ENCODE measurements at places on chromosomes 3 and 15.

GRCh38 chr15:88238618-88239430 is 17.7 kb downstream of the NTRK3 start:
- DNase-seq = no peak

DNA sequence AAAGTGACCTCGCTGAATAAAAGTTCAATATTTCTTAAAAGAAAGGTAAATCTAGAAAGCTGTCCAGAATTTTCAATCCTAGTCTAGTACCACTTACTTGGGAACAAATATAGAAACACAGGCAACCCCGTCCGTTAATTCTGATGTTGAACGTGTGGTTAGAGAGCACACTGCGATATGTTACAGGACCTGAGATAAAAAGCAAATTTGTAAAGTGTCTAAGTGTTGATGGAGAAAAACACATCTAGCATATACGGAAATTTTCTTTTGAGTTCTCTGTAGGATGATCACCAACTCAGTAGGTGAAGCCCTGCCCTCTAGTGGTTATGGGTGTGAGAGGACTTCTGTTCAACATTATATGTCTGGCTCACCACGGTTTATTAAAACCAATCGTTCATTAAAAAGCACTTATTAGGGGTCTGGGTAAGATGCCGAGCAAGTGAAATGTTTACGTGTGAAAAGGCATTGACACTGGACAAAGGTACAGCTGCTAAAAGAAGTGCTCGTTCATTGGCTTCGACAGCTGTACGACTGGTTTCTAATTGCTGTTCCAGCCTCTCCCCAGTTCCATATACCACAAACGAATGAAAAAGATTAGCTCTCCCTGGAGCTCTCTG is 1.0 kb upstream of the ATP2C1 start:
- DNase-seq = peak; percentile 84

DNA sequence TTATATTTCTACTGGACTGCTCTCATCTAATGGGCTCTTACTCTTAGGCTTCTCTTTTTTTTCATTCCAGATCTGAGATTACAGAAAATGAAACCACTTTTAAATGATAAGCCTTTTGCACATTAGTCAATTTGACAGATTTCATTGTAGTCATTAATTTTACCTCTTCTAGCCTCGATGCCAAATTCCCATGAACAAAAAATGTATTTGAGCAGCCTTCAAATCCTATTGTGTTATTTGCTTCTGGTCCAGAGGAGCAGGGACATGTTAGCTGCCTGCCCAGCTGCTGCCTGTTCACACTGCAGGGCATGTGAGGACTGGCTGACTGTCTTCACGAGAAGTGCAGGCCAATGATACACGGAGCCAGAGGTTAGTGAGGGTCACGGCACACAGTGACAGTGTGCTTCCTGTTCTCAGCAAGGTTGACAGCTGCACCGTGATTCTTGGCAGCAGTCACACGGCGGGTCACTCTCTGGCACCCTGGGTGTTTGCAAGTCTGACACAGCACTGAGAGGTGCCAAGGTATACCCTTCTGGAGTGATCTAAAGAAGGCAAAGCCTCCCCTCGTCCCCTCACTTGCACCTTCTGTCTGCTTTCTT is 40.8 kb downstream of the KAT2B start:
- no peak for DNase-seq

- DNase-seq = no peak
Observed at GRCh38 chr3:100954990-100955389, 38.2 kb downstream of the ABI3BP start.

GRCh38 chr15:69806287-69806915 is 291.3 kb downstream of the TLE3 start:
- peak; percentile 31 for DNase-seq

- DNase-seq = peak; percentile 75
Observed at GRCh38 chr3:127547761-127548605, 42.5 kb downstream of the TPRA1 start.

- no peak for DNase-seq
Observed at GRCh38 chr3:51374456-51374855, 10.6 kb upstream of the MANF start.

DNA sequence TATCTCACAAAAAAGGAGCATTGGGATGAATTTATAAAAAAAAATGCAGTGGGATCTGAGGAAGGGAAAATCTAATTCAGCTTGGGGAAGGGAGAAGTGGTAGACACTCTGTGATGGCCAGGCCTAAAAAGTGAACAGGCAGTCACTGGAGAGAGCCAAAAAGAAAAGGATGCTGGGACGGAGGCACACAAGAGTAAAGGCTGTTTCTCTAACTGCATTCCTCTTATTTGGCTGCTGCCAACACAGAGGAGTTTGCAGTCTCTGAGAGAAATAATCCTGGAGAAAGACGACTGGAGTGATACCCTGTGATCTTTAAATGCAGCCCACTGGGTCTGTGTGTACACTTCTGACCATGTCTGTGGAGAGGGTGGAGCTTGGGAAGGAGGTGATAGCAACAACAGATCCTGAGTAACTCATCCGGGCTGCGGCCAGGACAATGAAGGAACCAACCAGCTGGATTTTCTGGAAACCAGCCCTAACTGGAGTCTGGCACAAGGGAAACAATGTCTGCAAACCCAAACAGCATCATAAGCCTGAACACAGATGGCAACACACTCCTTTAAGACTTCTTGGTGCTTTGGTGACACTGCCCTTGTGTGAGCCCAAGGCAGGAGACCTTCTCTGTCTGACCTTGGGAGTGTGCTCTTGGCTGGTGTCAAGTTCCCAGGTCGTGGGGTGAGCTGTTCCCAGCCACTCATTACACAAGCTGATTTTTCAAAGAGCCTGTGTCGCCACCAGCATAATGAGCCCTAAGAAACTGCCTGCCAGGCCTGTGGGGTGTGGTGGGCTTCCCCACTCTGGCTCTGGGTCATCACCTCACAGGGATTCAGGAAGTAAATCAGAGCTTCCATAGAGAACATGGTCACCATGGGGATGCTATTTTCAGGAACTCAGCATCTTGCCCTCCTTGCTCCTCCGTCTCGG is 8.0 kb downstream of the FYCO1 start:
- DNase-seq = no peak

- peak; percentile 29 for DNase-seq
Observed at GRCh38 chr15:62165104-62165792, at the start of gene C2CD4B. Gene C2CD4B, minus strand, starts transcription at chr15:62165285. Its CDS starts 301 bp downstream, at chr15:62164984.

- no peak for DNase-seq
Observed at GRCh38 chr15:47364230-47365141, 352.8 kb upstream of the SEMA6D start.

GRCh38 chr3:137165117-137165806 is 207.5 kb downstream of the IL20RB start:
- DNase-seq = no peak

GRCh38 chr3:64648927-64649906 is 38.6 kb downstream of the ADAMTS9 start:
- DNase-seq = no peak

DNA sequence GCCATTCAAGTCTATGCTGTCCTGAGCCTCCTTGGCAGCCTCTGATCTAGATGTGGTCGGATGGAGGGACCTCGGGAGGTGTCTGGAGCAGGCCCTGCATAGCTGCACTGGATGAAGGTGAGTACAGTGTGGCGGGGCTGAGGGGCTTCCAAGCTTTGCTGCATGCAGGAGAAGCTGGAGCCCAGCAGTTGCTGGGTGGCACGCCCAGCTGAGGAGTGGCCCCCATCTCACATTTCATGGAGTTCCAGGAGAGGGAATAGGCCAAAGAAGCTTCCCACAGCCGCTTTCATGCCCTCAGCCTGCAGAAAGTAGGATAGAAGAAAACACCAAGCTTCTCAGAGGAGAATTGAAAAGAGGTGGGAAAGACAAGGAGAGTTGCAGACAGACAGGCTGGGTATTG is 48.3 kb upstream of the PRR20G start:
- DNase-seq = no peak

GRCh38 chr3:134277066-134277660 is 26.5 kb upstream of the RYK start:
- no peak for DNase-seq

DNA sequence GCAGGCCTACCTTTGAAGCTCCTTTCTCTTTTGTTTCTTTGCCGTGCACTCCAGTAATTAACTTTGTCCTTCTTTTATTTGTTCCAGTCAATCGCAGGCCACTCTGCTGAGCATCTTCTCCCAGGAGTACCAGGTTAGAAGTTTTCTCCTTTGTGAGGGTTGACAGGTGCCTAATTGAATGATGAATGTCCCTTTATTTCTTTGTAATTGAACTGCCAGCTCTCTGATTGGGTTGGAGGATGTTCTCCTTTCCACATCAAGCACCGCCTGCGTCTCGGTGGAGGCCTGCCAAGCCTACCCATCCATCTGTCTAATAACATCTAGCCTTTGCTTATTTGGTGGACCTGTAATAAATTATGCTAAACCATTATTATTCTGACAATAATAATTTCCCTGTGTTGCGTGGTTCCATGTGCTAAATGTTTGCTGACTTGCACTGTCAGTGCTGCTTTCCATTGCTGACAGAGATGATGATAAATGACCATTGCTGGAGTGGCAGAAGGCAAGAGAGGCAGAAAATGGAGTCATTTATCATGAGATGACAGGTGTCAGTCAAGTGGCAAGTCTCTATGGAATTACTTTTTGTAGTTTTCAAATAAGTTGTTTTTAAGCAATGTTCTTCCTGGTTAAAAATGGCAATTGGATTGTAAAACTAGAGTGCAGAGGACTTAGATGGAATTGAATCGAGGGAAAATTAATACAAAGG is 64.9 kb downstream of the CDIN1 start:
- DNase-seq = peak; percentile 34

DNA sequence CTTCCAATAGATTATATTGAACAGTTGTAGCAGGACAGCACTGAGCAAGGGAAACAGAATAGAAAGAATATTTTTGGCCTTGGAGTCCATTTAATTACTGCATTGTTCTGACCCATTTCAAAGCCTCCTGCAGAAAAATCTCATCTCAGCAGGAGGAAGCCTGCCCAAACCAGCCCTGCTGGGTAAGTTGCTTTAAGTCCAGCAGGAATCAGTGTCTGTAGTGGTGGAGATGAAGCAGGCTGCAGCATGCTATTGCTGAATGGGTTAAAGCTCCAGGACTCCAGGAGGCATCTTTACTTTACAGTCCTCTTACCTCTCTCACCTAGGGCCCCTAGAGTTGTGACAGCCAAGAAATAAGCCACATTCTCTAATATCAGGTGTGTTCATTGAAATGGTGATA is 380.3 kb upstream of the THBS1 start:
- no peak for DNase-seq

GRCh38 chr3:140147965-140148490 is 213.0 kb downstream of the CLSTN2 start:
- DNase-seq = no peak

GRCh38 chr3:146142757-146143156 is 18.2 kb downstream of the PLOD2 start:
- no peak for DNase-seq

DNA sequence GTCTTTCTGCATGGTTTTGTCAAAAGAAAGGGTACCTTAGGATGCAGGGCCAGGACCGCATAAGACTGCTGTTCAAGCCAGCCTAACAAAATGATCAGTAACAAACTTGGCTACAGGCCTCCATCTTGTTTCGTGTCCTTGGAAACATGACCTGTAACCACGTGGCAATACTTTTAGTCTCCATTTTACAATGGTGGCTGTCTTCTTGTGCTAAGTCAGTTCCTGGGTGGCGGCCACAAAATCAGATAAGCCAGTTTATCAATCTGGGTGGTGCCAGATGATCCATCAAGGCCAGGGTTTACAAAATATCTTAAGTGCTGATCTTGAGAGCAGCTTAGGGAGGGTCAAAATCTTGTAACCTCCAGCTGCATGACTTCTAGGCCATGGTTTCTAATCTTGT is 57.1 kb upstream of the GK5 start:
- DNase-seq = no peak

- DNase-seq = peak; percentile 20
Observed at GRCh38 chr3:38117163-38117716, 19.7 kb downstream of the ACAA1 start.

- no peak for DNase-seq
Observed at GRCh38 chr15:67821784-67822440, 3.4 kb upstream of the SKOR1 start.

DNA sequence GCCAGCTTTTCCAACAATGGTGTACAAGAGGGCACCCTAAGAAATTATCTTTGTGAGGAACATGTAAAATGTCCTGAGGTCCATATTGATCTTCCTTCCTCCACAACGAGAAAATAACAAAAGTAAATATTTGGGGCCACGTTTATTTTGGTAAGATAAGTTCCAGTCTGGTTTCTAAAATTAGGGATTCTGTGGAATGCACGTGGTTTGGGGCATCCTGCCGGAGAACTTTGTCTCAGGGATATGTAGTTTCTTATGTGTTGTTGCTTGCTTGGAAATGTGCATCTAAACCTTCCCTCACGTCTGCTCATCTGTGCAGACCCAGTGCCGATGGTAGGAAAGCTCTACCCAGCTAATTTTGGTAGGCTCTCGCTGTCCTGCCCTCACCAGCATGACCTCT is 62.8 kb downstream of the CTDSPL start:
- DNase-seq = no peak

- no peak for DNase-seq
Observed at GRCh38 chr15:74847432-74847831, 4.5 kb upstream of the ULK3 start.

DNA sequence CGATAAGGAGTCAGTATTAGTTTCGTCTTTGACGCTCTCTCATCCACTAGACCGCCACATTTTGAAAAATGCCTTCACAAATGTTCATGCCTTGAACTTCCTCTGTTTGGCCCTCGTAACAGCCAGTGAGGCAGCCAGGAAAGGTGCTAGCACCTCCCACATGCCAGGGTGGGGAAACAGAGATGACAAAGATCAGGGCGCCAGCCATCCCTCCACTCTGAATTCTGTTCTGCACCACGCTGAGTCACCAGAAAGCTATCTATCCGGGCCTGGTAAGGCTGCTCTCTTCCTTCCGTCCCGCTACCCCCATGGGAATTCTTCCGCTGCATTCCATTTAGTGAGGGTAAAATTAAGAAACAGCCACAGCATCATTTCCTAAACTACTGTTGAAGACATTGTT is 31.3 kb upstream of the BCL2L10 start:
- DNase-seq = no peak

GRCh38 chr15:35691891-35692867 is 146.2 kb upstream of the DPH6 start:
- DNase-seq = no peak

DNA sequence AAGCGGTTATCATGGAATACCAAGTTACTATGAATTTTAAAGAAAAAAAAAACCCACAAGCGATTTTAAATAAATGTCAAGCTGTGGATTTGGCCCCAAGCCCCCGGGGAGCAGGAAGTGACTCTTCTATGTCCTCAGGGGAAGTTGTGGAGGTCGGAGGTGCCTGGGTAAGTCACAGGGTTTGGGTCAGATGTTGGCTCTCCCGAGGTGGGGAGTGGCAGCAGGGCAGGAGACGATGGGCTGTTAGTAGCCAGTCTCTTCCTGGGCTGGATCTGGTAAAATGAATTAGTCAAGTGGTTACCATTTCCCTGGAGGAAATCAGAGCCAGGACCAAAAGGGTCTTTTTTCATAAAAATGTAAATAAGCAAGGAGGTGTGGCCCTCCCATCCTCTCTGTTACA is 316.7 kb downstream of the TLE3 start:
- no peak for DNase-seq

- DNase-seq = no peak
Observed at GRCh38 chr3:117450026-117450425, 740.4 kb downstream of the TUSC7 start.

DNA sequence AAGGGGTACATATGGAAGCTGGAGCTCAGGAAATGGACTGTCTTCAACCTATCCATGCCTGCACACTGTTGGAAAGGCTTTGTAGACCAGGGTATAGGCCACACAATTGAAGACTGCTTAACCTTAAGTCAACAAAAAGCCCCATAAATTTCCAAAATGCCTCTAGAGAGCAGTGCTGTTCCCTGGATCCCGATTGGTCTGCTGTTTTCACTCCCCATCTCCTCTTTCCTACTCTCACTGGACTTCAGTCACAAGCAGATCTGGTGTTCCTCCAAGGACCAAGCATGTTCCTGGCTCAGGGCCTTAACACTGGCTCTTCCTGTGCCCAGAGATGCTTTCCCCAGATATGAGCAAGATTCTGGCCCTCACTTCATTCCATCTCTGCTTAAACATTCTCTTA is 22.8 kb upstream of the LRRC34 start:
- no peak for DNase-seq

Data from NCI-H524 (cell line).